Activated T-cell treated with anti-CD3 and anti-CD28 coated beads for 1 hour (primary cell): ENCODE measurements at places on chromosomes 13 and 19.
A peak's percentile ranks its signal among the peaks of the same experiment; 100 is the strongest.

GRCh38 chr13:44747179-44747578, 171.0 kb upstream of the TSC22D1 start:
- no peak for DNase-seq

GRCh38 chr19:2199215-2199614, 35.5 kb downstream of the DOT1L start:
- DNase-seq = no peak

GRCh38 chr13:27789153-27789494, 3.2 kb upstream of the GSX1 start:
- no peak for DNase-seq

DNA sequence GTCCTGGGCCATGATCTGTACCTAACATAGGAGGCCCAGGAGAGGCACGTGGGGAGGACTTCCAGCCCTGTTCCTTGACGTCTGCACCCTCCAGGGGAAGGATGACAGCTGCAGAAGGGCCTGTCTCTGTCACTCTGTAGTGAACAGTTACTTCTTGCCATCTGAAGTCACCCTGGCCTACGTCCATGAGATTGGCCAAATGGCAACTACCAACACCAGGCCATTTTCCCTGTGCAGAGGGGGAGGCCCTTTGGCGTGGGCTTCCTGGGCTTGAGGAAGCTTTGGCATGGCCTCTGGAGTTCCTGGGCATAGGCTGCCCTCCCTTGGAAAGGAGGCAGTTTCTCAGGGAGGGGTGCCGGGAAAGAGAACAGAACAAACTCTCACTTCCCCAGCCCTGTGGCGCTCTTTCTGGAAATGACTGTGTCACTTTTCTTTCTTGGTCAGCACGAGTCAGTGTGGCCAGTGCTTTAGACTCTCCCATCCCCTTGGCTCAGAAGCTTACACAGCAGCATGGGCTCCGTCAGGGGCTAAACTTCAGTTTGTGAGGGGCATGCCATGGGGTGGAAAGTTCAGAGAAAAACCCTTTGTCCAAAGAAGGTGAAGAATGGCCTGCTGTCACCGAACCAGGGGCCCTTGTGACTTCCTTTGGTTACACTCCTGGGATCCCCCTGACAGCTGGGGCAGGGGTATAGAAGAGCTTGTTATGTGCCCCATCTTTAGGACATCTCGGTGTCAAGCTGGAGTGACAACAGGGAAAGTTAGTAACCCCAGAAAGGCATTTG, 5.3 kb downstream of the CARM1 start:
- DNase-seq = no peak

DNA sequence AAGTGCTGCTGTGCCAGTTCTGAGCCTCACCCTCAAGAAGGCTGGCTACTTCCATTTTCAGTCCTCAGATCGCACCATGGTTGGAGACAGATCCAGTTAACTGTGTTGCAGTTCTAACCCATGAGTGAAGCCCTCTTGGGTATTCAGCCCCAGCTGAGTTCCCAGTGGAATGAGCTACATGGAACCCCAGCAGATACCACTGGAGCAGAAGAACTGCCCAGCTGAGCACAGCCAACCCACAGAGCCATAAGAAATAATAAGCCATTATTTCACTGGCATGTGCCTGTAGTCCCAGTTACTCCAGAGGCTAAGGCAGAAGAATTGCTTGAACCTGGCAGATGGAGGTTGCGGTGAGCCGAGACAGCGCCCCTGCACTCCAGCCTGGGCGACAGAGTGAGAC, 59.9 kb downstream of the LATS2 start:
- DNase-seq = no peak

- DNase-seq = no peak
Measured at GRCh38 chr13:110687736-110688135, 18.2 kb downstream of the CARS2 start.

GRCh38 chr19:4759388-4760284, 31.9 kb upstream of the FEM1A start:
- peak; percentile 19 for DNase-seq

- DNase-seq = no peak
Measured at GRCh38 chr13:38669234-38669964, 17.5 kb upstream of the FREM2 start.

DNA sequence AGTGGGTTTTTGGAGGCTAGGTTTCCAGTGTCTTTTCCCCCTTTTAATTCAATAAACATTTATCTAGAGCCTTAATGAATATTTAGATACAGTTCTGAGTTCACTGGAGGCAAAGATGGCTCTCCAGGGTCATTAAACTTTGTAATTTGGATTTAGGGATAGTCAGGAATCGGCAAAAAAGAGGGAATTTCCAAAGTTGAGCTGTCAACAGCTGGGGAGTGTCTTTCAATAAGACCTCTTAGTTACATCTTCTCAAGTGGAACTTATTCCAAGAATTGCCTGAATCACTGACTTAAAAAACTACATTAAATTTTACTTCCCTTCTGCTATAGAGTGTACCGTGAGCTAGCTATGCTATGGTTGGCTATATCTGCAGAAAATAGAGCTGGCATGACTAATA, 2.0 kb downstream of the LRCH1 start:
- no peak for DNase-seq

GRCh38 chr13:105327581-105328126, 1207.8 kb downstream of the EFNB2 start:
- DNase-seq = no peak

GRCh38 chr13:77833331-77833863, 85.2 kb downstream of the EDNRB start:
- DNase-seq = no peak

GRCh38 chr19:38763795-38764220, 9.5 kb downstream of the LGALS7 start:
- no peak for DNase-seq

DNA sequence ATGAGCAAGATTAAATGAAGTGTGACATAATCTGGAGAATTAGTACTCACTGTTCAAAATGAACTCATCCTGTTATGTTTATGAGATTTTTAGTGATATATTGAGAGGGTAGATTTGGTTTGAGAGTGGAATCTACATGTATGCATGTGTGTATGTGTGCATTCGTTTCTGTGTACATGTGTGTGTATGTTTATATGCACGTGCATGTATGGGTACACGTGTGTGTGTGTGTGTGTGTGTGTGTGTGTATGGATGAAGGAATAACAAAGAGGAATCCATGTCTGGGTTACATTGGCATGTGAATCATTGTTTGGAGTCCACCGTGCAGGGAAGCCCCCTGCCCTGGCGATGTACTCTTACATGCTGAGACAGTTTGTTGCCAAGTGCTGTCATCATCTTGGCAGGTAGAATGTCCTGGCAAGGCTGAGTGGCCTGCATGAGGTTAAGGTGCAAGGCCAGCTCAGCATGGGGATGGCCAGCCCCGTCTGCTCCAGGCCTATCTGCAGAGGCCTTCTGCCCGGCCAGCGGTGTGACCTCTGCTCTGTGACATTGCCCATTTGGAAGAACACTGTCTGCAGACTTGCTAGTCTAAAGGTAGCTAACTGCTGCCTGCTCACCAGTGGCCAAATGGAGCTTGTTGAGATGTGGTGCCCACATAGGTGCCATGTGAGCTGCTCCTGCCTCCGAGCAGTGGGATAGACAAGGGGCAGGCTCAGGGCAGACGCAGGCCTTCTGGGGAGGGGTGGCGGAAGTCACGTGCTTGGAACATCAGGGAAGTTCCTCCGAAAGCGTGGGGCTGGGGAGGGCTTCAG, 222.3 kb downstream of the TEX29 start:
- no peak for DNase-seq

DNA sequence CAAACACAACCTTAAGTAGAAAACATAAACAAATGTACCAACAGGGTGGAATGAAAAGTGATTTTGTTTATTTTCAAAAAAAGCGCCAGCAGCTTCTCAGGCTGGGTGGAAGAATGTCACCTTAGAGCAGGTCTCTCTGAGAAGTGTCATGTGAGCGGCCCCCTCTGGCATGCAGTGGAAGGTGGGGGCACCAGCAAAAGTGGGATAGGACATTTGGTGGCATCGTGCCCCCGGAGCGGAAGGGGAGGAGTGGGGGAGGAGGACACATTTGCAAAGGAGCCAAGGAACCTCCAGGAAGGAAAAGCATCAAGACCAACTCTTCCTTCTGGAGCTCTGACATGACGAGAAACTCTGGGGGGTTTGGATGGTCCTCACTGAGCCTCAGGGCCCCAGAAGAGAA, 635.3 kb downstream of the UQCRFS1 start:
- no peak for DNase-seq

GRCh38 chr13:41470196-41470595, 12.8 kb downstream of the RGCC start:
- DNase-seq = no peak
